ENCODE measurements at places on chromosomes 5 and 9. TPM values are rescaled to one million over a fixed set of nuclear protein-coding genes. Genes with fewer than 3 reads are reported as not detected.

CARD6 gene
- 24.1 TPM for total RNA-seq

LAMC3 gene
- 28.5 TPM for total RNA-seq

ZNF189 gene
- total RNA-seq, result 21.9 TPM

TRPM3 gene
- total RNA-seq, result 0.35 TPM

LCN15 gene
- not detected for total RNA-seq

FOXD4 gene
- 0.75 TPM for total RNA-seq

MORN5 gene
- total RNA-seq, result not detected

ANKRD55 gene
- 0.49 TPM for total RNA-seq

NR2F1-AS1 gene
- total RNA-seq, result 16.2 TPM

KDM4C gene
- 37.2 TPM for total RNA-seq

ZBED3 gene
- 14.8 TPM for total RNA-seq

Measured in upper lobe of right lung (tissue), 1 donor.